ENCODE measurements at places on chromosomes 1 and 21. TPM values are rescaled to one million over a fixed set of nuclear protein-coding genes. Genes with fewer than 3 reads are reported as not detected.

GRCh38 chr1:192580351-192580962 is 4.9 kb downstream of the RGS1 start:
- H3K4me3 ChIP-seq, result no peak overlapping the region
- H3K27ac ChIP-seq, result no peak overlapping the region
- no peaks in the 10 kb centered on the region for H3K27me3 ChIP-seq
- no peaks in the 10 kb centered on the region for H3K36me3 ChIP-seq
- H3K4me1 ChIP-seq, result no peaks in the 10 kb centered on the region
- no peak for DNase-seq

DNA sequence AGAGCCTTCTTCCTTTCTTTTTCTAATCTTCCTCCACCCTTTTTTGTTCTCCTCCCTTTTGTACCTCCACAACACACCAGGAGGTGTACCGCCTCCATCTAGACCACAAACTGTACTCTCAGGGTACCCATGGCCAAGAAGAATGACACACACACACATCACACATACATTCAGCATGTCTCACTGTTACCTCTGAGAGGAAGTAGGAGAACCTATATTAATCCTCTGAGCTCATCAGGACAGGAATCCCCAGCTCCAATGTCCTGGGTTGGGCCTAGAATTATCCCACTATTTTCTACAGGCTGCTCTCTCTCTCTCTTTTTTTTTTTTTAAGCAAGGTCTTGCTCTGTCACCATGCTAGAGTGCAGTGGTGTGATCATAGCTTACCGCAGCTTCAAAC is 36.7 kb downstream of the ATP2B4 start:
- no peaks in the 10 kb centered on the region for H3K27me3 ChIP-seq
- H3K36me3 ChIP-seq, result no peaks in the 10 kb centered on the region
- H3K27ac ChIP-seq, result no peak overlapping the region
- H3K4me3 ChIP-seq, result no peak overlapping the region

- no peak for DNase-seq
- no peaks in the 10 kb centered on the region for H3K27me3 ChIP-seq
- H3K27ac ChIP-seq, result no peak overlapping the region
- peaks cover 10% of the 10 kb centered on the region for H3K4me1 ChIP-seq
- H3K36me3 ChIP-seq, result no peaks in the 10 kb centered on the region
These were observed 170.0 kb upstream of the IVNS1ABP start for GRCh38 chr1:185487026-185487425.

- H3K4me3 ChIP-seq, result no peak overlapping the region
- H3K36me3 ChIP-seq, result no peaks in the 10 kb centered on the region
- no peak overlapping the region for H3K27ac ChIP-seq
- DNase-seq, result no peak
- H3K27me3 ChIP-seq, result no peaks in the 10 kb centered on the region
These were observed 23.3 kb downstream of the NGF start for GRCh38 chr1:115314765-115315164.

- no peak overlapping the region for H3K4me3 ChIP-seq
- peaks cover 5% of the 10 kb centered on the region for H3K36me3 ChIP-seq
- no peaks in the 10 kb centered on the region for H3K27me3 ChIP-seq
- H3K27ac ChIP-seq, result no peak overlapping the region
- H3K4me1 ChIP-seq, result peaks cover 3% of the 10 kb centered on the region
- no peak for DNase-seq
These were observed 119.7 kb downstream of the APP start for GRCh38 chr21:26050857-26051256.

GRCh38 chr1:40715491-40716059 is 24.1 kb downstream of the NFYC start:
- no peak overlapping the region for H3K4me3 ChIP-seq
- DNase-seq, result no peak
- peaks cover 70% of the 10 kb centered on the region for H3K4me1 ChIP-seq

DNA sequence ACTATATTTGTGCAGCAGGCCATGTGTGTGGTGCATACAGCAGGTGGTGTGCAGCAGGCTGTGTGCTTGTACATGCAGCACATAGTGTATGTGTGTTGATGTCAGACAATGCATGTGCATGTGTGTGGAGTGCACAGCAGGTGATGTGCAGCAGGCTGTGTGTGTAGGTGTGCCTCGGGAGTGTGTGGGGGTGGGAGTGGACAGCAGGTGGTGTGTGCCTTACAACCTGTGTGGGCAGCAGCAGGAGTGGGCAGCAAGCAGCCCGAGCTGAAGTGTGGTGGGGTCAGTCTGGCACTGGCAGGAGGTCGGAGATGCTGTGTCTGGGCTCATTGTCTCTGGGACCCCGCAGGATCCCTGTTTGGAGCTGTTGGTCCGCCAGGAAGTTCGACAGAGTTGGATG is 29.6 kb downstream of the PTPRF start:
- H3K27me3 ChIP-seq, result no peaks in the 10 kb centered on the region
- H3K4me1 ChIP-seq, result no peaks in the 10 kb centered on the region
- no peak overlapping the region for H3K27ac ChIP-seq

GRCh38 chr1:245869847-245870246 is 637.2 kb downstream of the SMYD3 start:
- DNase-seq, result no peak
- H3K4me1 ChIP-seq, result no peaks in the 10 kb centered on the region
- H3K36me3 ChIP-seq, result no peaks in the 10 kb centered on the region
- no peak overlapping the region for H3K4me3 ChIP-seq
- no peaks in the 10 kb centered on the region for H3K27me3 ChIP-seq

DNA sequence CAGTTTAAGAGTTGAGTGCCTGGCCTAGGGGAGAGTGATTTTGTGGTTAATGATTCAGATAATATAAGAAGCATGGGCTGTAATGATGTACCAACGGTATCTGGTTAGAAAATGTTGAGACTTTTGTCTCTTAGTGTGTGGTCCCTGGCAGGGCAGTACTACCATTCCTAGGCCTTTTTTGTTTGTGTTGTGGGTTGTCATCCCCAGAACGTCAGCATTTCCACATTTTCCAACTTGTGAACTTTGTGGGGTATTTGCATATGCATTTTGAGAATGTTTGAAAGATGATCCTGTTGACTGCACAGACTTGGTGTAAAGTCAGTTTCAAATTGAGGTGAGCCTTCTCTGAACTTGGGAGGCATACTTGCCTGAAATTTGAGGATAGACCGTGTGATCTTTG is 11.4 kb downstream of the NEK7 start:
- no peak overlapping the region for H3K27ac ChIP-seq
- peaks cover 20% of the 10 kb centered on the region for H3K4me1 ChIP-seq
- no peaks in the 10 kb centered on the region for H3K27me3 ChIP-seq
- no peaks in the 10 kb centered on the region for H3K36me3 ChIP-seq

GRCh38 chr1:11594222-11594621 is 60.0 kb downstream of the FBXO2 start:
- no peak overlapping the region for H3K27ac ChIP-seq
- no peak overlapping the region for H3K4me3 ChIP-seq
- DNase-seq, result no peak
- no peaks in the 10 kb centered on the region for H3K27me3 ChIP-seq
- H3K36me3 ChIP-seq, result no peaks in the 10 kb centered on the region
- H3K4me1 ChIP-seq, result no peaks in the 10 kb centered on the region

- H3K27me3 ChIP-seq, result no peaks in the 10 kb centered on the region
- DNase-seq, result no peak
- no peak overlapping the region for H3K4me3 ChIP-seq
- no peaks in the 10 kb centered on the region for H3K36me3 ChIP-seq
- peaks cover 30% of the 10 kb centered on the region for H3K4me1 ChIP-seq
These were observed 303.3 kb upstream of the ESRRG start for GRCh38 chr1:217026531-217026930.

Gene LRRC3
- 0.67 TPM for total RNA-seq

Gene VTCN1
- 34.5 TPM for total RNA-seq

Gene LRRC52
- not detected for total RNA-seq

Gene PDZK1IP1
- 46.3 TPM for total RNA-seq

Gene IVL
- not detected for total RNA-seq

Gene COL9A2
- 2.0 TPM for total RNA-seq

Gene TOR1AIP1
- 23.9 TPM for total RNA-seq

All from pancreas (tissue), 10 donors.